ENCODE measurements at places on chromosomes 5 and 9.

DNA sequence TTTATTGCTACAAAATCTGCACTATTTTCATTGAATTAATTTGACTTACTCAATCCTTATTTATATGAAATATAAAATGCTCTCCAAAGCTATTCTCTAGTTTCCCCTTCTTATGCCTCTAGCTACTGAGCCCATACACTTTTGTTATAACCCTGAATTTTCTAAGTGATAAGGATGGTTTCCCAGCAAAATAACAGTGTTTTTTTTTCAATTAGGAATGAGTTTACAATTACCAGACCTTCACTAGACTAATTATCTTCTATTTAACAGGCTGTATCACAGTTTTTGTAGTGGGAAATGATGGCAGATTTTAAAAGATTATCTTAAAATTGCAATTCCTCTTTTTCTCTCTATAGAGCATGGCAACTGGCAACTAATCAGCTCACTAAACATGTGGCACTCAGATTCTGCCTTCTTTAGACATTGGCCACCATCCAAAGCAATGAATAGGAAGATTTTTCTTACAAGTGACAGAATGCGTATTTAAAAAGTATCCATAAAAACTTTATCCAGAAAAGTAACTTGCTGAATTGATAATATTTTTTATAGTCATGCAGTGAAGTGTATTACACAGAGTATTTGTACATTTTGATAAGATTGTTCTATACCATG lies 585.7 kb upstream of the ZNF608 start:
- no peak for DNase-seq

DNA sequence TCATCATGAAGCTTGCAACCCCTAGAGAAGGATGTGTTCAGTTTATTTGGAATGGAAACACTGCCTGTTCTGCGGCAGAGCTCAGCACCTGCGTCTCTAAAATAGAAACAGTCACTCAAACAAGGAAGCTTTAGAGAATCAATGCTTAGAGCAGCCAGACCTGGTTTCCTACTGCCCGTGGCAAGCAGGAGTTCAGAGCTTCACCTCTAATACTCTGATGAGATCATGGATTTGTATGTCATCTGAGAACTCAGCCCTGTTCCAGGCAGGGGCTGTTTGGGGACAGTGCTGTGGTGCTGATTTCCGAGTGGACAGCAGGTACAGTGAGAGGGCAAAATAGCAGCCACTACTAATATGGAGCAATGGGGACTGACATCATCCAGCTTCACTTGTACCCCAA lies 236.0 kb upstream of the IRX1 start:
- DNase-seq: no peak

DNA sequence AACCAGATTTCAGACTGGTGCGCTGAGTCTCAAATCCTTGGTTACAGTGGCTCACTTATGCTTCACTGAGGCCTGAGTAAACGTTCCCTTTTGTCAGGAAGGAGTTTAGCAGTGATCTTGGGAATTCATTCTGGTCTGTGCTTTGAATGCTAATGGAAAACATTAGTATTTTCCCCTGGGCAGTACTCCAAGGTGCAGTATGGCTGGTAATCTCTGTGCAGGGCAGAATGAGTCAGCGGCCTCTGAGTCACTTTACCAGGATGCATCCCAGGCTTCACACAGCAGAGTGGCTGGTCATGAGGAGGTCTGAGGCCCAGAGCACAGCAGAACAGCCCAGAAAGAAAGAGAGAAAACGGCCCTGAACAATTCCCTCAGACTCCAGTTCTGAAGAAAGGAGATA lies 54.0 kb downstream of the PCA3 start:
- DNase-seq: peak; percentile 97

DNA sequence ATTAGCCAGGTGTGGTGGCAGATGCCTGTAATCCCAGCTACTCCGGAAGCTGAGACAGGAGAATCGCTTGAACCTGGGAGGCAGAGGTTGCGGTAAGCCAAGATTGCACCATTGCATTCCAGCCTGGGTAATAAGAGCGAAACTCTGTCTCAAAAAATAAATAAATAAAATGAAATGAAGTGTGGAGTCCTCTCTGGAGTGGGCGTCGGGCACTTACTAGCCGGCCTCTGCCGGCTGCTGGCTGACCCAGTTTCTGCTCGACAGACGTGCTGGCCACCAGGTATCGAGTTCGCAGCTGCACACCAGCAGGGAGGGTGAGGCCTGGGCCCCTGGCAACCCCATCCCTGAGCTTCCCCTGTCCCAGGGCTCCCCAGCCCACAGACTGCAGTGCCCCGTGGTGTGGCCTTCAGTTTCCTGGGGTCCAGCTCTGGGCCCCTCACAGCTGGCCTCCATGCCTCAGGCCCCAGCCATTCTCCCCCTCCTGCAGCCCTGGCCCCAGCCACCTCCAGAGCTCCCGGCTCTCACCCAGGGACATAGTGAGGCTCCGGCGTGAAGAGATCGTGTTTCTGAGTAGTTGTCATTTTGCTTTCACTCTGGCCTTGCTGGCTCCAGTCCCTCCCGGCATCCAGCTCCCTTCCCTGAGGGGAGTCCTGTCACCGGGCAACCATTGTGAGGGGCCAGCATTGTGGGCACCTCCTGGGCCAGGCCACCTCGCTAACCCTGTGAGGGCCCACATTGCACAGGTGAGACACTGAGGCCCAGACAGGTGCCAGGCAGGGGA lies 3.8 kb upstream of the STPG3 start:
- DNase-seq: no peak

- no peak for DNase-seq
Measured at GRCh38 chr5:152144030-152144429, 219.4 kb upstream of the GLRA1 start.

- no peak for DNase-seq
Measured at GRCh38 chr9:36284226-36284625, 26.0 kb upstream of the GNE start.

GRCh38 chr5:163661360-163661759 lies 155.9 kb downstream of the MAT2B start:
- no peak for DNase-seq

DNA sequence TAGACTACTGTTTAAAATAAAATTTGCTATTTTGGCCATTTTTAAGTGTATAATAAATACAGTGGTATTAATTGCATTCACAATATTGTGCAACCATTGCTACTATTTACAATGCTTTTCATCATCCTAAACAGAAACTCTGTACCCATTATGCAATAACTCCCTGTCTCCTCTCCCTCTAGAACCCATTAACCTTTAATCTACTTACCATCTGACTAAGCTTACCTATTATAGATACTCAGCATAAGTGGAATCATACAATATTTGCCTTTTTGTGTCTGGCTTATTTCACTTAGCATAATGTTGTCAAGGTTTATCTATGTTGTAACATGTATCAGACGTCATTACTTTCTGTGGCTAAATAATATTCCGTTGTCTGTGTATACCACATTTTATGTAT lies 25.9 kb downstream of the CD14 start:
- no peak for DNase-seq

GRCh38 chr5:3197304-3198073 lies 398.1 kb upstream of the IRX1 start:
- DNase-seq: no peak

GRCh38 chr5:132095424-132095972 lies 21.9 kb downstream of the CSF2 start:
- DNase-seq: no peak

- no peak for DNase-seq
Measured at GRCh38 chr5:4879693-4880303, 260.3 kb upstream of the ADAMTS16 start.

DNA sequence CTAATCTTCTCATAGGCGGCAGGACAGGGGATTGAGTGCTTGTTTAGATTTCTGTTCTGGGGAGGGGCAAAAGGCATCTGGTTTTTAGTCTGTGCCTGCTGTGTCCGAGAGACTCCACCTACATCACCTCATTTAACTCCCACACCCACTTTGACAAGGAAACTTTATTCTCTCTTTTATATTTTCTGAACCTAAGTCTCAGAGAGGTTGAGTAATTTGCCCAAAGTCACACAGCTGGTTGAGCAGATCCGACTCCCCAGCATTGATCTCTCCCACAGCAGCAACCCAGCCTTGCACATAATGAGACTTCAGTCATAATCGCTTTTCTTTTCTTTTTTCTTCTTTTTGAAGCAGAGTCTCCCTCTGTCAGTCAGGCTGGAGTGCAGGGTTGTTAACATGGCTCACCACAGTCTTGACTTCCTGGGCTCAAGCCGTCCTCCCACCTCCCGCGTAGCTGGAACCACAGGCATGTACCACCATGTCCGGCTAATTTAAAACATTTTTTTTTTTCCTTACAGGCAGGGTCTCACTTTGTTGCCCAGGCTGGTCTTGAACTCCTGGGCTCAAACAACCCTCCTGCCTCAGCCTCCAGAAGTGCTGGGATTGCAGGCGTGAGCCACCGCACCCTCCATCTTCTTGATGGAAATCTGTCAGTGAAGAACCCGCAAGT lies 36.5 kb upstream of the ANKRD33B start:
- DNase-seq: no peak

DNA sequence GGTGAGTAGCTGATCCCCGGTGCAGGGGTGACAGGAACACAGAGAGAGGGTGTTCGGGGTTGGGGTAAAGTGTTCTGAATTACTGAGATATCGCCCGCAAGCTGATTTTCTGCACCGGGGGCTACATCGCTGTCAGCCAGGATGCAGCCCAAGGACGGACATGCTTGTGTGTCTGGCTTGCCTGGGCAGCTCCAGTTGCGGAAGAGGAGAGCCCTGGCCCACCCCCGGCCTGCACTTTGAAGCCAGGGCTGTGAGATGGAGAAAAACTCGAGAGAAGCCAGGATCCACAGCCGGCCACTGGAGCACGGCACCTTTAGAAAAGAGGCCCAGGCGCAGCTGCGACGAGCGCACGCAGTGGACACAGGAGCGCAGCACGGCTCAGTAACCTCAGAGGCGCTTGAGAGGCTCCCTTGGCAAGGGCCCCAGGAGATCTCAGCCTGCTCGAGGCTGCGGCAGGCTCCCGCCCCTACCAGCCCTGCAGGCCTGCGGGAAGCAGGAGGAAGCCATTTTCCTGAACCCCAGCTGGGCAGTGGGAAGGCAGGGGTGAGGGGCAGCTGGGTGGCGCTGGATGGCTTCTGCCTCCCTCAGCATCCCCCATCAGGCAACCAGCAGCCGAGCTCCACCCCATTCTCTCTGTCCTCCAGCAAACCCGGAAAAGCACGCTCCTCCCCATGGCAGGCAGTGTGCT lies 59.2 kb downstream of the C9orf50 start:
- no peak for DNase-seq

- DNase-seq: no peak
Measured at GRCh38 chr5:129962506-129962905, 58.2 kb downstream of the CHSY3 start.

GRCh38 chr5:5666369-5666768 lies 243.9 kb downstream of the ICE1 start:
- DNase-seq: no peak
